ENCODE measurements at places on chromosomes 7 and 10.

GRCh38 chr10:96831200-96831866, 765 bp upstream of the LCOR start:
- DNase-seq: no peak

DNA sequence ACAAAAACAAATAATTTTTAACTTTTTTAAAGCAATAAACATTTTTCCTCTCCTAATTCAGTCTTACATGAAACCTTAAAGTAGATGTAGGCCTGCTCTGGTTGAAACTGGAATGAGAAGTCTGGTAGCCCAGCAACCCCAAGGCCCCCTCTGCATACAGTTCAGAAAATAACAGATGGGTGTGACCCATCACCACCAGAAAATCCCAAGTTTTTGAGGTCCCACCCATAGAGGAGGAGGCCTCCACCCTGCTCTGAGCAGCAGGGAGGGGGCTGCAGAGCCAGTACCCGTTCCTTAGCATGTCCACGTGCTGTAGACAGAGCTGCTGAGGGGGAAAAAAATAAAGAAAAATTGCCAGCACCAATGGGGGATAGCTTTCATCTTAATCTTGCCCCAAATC, 122.7 kb downstream of the WNT2 start:
- no peak for DNase-seq

GRCh38 chr10:104032144-104032775, 53.4 kb downstream of the COL17A1 start:
- no peak for DNase-seq

- DNase-seq: no peak
Observed at GRCh38 chr7:117008118-117008885, 55.0 kb downstream of the ST7 start.

- no peak for DNase-seq
Observed at GRCh38 chr7:119802147-119802546, 470.8 kb upstream of the KCND2 start.

- no peak for DNase-seq
Observed at GRCh38 chr10:44419790-44420549, 35.1 kb upstream of the CXCL12 start.

DNA sequence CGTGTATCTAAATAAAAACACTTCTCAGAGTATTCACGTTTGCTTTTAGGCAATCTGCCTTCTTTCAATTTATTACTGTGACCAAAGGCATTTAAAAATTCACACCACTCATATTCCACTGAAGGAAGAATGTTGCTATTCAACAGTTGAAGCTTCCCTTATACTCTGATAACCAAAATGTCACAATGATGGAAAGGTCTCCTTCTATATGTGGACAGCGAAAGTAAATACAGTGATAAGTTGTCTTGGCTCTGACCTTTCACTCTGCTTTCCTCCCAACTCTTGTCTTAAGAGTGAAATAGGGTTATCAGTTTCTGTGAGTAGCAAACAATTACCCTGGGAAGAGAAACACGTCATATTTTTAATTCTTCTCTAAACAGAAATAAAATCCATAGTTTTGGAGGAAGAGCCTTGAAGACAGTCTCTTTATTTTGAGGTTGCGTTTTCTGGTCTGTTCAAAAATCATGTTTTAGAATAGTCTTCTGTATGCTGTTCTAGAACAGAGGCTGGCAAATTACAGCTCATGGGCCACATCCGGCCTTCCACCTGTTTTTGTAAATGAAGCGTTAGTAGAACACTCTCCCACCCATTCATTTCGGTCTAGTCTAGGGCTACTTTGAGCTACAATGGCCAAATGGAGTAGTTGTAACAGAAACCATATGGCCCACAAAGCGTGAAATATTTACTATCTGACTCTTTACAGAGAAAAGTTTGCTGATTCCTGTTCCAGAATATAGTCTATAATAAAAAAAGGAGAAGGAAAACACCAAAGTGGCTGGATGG, 41.3 kb downstream of the ETV1 start:
- DNase-seq: no peak

DNA sequence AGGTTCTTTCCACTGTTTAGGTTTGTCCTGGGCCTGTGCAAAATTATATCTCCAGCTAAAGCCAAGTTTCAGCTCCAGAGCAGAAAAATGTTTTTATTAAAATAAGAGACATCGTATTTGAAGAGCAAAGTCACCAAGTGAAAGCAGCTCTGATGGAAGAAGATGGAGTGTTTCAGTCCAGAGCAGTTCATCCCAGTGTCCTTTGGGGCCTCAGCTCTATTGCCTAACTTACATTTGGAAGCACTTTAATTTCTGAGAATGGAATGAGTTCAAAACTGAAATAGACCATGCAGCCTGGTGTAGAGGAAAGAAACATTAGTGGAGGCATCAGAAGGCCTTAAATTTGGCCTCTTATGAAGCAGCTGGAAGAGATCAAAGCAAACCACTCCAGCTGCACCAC, 545.2 kb downstream of the SORCS1 start:
- DNase-seq: no peak

- no peak for DNase-seq
Observed at GRCh38 chr10:34859170-34859569, 44.1 kb upstream of the PARD3 start.

GRCh38 chr10:31606841-31607240, 287.8 kb downstream of the ZEB1 start:
- no peak for DNase-seq

DNA sequence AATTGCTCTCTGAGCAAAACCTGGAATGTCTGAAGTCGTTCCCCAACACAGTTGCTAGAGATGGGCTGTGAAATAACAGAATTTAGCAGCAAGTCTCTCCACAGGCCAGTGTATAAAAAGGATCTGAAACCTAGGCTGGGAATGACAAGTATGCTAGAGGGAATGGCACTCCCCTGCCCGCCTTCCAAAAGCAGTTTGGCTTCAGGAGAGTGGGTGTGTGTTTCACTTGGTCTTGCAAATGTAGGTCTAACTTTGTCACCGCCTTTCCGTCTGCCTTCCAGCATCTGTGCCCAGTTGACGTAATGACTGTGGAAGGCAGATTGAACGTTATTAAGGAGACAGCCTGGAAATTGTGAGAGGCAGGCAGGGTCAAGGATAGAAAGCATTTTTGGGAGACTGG, 18.0 kb upstream of the MTURN start:
- DNase-seq: no peak

DNA sequence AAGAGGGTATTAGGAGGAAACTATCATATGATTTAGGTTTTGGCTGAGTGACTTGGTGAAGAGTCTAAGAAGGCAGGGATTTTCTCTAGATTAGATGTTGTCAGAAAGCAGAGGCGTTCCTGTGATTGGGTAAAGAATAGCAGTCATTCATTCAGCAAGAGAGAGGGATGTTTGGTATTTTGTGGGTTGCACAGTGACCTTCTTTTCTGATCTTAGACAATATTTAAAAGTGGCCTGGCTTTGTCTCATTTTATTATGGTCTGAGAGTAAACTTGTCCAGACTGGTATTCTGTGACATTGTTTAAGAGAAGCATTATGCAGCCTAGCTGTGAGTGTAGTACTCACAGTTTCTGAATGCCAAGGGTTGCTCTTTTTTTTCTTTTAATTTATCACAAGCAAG, 18.5 kb downstream of the HYAL4 start:
- no peak for DNase-seq

- no peak for DNase-seq
Observed at GRCh38 chr10:48740015-48740707, 55.5 kb downstream of the WDFY4 start.

GRCh38 chr10:94216201-94216600, 146.5 kb downstream of the NOC3L start:
- DNase-seq: no peak

DNA sequence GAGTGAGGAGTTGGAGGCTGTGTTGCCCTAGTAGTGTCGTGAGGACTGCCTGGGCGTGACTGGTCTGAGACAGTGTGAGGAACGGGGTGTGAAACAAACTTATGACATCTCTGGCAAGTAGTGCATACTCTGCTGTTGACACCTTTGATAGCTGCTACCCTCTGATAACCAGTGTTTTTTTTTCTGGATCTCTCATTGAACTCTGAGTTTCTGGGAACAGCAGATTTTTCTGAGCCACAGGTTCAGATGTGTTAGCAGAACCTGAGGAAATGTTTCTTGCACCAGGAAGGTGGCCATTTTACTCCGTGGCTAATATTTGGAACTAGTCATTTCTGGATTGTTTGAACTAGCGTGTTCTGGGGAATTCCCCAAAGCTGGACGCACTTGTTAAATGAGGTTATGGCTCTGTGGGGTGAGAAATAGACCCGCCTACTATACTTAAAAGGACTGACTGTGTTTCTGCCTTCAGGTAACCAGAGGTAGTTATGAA, 52.9 kb downstream of the AUTS2 start:
- no peak for DNase-seq

GRCh38 chr10:108852211-108852610, 1071.1 kb downstream of the XPNPEP1 start:
- no peak for DNase-seq

DNA sequence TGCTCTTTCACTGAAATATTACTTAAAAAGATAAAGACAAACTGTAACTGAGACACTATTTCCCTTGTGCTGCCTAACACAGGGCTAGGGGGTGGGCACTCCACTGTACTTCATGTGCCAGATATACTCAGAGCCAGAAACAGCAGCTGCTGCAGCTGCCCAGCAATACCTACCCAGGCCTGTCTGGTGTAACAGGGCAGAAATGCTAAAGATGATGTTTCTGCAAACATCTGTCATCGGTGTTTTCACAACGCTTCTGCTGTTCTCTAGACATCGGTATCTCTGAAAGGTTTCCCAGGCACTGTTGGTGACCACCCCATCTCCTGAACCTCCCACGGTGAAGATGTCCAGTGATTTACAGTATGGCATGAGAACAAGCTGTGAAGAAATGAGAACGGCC, 42.7 kb downstream of the LAMB1 start:
- no peak for DNase-seq

GRCh38 chr7:137669706-137670105, 177.1 kb downstream of the DGKI start:
- no peak for DNase-seq

DNA sequence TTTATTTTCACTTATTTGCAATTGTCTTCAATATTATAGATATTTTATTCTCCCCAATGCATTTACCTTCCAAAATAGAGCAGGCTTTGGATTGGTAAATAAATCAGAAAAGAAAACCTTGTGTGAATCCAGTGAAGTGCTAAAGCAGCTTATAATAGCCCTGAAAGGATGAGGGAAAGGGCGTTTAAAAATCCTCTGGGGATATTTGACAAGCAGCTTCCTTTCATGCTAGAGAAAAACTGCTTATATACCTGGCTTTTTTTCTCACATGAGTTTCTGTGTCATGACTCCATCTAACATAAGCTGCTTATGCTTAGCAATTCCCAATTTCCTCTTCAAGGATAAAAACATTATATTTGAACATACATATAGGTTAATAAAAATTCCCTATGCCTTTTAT, 221.6 kb upstream of the SEMA3E start:
- DNase-seq: no peak

DNA sequence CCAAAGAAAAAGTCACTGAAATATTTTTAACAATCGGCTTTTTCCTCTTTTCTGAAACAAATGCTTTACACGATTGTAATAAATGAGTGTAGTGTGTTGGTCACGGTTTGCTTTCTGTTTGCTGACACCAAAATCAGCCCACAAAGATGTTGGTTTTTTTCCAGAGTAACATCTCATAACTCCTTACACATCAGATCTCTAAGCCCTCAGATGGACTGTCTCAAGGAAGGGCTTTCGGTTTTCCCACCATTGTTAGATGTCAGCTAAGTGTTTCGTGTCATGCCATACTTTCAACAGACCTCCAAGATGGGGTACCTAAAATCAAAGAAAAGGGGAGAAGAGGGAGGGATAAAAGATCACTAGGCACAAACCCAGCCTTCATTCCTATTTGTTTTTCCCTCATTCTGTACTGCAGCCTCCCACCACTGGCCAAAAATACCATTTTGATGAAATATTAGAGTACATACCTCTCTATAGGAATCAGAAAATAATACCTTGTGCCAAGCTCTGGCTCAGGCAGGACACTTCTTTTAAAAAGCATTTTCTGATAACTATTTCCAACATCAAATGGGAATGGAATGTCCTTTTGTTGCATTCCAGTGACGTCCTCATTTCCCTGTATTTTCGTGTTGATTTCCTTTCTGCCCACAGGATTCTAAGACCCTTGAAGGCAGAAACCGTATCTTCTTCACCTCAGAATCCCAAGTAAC, 159.1 kb downstream of the DGKI start:
- DNase-seq: no peak

GRCh38 chr10:677038-677437, 12.4 kb downstream of the DIP2C start:
- no peak for DNase-seq

DNA sequence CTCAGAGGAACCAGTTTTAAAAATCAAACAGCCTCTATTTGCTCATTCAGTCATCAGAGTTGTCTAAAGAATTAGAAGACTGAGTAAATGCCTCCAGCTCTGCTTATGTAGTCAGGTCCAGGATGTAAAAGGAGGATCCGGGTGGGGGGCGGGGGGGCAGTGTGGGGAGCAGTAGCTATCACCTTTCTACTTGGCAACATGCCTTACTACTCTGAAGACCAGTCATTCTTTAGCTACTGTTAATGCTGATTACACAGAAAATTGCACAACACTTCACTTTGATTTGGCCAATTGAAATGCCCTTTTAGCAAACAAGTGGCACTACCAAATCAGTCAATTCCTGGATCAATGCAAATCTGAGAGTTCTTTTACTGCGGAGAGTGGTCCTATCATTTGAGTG, 164.2 kb downstream of the NXPH1 start:
- no peak for DNase-seq

DNA sequence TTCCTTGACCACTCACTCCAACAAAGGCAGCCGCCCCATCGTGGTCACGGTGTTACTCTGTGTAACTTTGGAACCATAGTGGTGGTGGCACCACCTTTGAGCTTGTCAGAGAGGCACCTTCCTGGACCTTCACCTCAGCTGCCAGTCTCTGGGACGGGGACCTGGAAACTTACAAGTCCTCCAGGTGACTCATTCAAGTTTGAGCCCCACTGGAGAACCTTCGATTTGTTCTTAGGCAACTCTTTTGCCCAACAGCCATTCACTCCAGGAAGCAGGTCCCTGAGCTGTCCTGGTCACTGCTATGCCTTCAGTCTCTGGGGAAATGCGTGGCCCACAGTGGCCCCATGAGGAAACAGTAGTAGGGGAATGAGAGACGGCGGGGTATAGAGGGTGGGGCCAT, 17.2 kb downstream of the STX1A start:
- no peak for DNase-seq

DNA sequence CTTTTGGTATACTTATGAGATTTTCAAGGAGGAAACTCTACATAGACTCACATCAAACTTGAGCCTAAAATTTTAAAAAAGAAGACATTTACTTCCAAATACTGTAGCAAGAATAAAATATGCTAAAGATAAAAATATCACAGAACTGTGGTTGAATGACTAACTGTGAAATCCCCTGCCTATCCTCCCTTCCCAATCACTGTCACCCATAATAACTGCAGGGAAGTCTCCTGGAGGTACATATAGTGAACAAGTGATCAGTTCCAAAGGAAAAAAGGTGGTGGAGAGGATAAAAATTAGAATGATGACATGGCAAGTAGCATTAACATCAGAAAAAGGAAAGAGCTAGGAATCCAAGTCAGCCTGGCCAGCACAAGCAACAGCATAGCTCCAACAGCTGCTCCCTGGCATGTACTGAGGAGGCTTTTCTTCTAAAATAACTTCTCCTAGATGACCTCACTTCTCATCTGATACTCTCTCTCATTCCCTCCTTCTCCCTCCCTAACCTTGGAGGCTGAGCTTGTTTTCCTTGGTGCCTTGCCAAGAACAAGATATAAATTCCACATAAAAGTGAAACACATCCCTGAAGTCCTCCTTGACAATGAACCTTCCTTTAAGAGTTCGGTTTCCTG, 124.0 kb downstream of the IQUB start:
- DNase-seq: no peak

GRCh38 chr10:61460835-61461234, 7.7 kb upstream of the TMEM26 start:
- DNase-seq: no peak

- DNase-seq: no peak
Observed at GRCh38 chr10:36666451-36666850, 458.9 kb upstream of the ANKRD30A start.
